ENCODE measurements at places on chromosomes 7 and 10.
A peak's percentile ranks its signal among the peaks of the same experiment; 100 is the strongest.

- no peak for DNase-seq
These were observed 6.0 kb upstream of the RSBN1L start for GRCh38 chr7:77690289-77690688.

GRCh38 chr10:79943871-79944270 is 5.0 kb downstream of the SFTPD start:
- DNase-seq, result no peak

- no peak for DNase-seq
These were observed 891.5 kb upstream of the CELF2 start for GRCh38 chr10:10126218-10126617.

DNA sequence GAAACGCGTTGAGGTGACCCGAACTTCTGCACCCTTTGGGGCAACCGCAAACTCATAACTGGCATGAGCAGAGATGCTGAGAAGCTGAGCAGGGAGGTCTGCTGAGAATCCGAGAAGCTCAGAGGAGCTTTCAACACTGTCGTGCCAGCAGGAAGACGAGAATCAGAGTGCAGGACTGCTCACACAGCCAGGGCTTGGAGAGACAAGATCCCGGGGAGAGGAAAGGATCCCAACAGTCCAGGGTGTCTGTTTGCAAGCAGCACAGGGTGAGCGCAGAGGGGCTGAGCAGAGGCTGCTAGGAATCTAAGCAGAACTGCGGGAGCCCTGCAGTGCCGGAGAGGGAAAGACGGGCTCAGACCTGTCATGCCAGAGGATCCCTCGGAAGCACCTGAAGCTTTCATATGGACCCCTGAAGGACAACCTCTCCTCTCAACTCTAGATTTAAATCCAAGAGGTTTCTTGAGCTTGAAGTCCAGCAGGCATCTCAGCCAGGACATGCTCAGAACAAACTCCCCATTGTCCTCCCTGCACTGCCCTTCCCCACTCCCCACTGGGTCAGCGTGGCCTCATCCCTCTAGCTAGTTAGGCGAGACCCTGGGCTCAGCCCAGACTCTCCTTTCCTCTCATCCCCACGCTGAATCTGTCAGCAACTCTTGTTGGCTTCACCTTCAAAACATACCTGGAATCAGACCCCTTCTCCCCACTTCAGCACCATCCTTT is 40.7 kb downstream of the FOXL3 start:
- no peak for DNase-seq

- no peak for DNase-seq
These were observed 33.1 kb downstream of the ZMIZ1 start for GRCh38 chr10:79101560-79102497.

DNA sequence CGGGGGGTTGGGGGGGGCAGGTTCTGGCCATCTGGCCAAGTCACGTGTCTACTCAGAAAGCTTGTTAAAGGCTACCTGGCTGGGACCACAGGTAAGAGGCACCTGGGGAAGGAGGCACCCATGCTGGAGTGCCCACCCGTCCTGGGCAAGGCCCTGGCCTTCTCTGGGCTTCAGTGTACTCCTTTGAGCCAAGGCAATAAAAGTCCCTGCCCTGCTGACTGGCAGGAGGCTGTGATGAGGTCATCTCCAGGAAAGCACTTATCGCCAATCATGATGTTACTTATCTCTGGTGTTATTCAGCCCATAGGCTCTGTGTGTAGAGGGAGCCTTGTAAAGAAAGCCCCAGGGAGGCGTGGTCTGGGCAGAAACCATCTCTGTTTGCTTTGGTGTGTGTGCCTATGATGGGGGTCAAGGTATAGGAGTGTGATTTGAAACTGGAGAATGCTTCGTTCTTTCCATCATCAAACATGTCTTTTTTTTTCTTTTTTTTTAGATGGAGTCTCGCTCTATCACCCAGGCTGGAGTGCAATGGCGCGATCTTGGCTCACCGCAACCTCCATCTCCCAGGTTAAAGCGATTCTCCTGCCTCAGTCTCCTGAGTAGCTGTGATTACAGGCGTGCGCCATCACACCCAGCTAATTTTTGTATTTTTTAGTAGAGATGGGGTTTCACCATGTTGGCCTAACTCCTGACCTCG is 2.5 kb upstream of the CLDN4 start:
- DNase-seq, result peak; percentile 23

DNA sequence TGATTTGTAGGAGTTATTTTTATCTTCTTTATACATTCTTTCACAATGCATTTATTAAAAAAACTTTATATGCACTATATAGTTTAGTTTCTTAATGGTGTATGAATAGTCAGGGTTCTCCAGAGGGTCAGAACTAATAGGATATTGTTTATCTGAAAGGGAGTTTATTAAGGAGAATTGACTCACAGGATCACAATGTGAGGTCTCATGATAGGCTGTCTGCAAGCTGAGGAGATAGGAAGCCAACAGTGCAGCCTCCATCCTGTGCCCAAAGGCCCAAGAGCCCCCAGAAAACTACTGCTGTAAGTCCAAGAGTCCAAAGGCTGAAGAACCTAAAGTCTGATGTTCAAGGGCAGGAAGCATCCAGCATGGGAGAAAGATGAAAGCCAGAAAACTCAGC is 192.8 kb upstream of the AHR start:
- DNase-seq, result no peak

DNA sequence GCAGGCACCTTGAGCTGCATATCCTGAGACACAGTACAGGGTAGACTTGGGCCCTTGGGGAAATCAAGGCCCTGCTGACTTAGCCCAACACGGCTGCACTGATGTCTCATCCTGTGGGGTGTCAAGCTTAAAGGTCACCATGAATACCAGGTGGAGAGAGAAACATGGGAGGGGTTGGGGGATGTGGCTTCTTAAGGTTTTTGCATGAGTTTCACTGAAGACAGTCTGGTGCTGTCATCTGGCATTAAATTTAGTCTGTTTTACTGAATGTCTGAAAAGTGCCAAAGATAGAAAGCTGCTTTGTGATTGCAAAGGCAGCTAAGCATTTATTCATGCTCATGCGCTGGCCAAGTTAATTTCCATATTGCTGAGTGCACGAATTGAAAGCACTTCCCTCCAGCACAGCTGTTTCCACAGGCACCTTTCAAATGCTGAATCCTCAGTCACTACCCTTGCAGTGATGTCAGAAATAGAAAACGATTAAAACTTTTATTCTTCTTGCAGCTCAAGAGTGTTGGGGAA is 102.1 kb downstream of the OSBPL3 start:
- DNase-seq, result peak; percentile 35

GRCh38 chr10:69632516-69633199 is 2.6 kb downstream of the FAM241B start:
- DNase-seq, result no peak

- no peak for DNase-seq
These were observed 7.2 kb upstream of the SRI start for GRCh38 chr7:88226886-88227516.

GRCh38 chr7:100247152-100247757 is 27.5 kb downstream of the PVRIG start:
- DNase-seq, result no peak

DNA sequence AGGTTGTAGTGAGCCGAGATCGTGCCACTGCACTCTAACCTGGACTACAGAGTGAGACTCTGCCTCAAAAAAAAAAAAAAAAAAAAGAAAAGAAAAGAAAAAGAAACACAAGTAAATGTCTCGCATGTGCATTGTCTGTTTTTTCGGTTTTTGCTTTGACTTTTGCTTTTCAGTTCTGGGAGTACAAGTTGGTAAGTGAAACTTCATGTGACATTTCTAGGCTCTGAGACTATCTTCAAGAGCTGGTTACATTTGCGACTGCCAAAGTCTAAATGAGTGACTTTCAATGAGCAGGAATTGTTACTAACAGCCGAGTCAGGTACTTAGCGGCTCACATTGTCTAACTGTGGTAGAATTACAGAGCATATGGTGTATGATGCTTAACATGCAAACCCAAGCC is 107.0 kb upstream of the CELF2 start:
- DNase-seq, result no peak

DNA sequence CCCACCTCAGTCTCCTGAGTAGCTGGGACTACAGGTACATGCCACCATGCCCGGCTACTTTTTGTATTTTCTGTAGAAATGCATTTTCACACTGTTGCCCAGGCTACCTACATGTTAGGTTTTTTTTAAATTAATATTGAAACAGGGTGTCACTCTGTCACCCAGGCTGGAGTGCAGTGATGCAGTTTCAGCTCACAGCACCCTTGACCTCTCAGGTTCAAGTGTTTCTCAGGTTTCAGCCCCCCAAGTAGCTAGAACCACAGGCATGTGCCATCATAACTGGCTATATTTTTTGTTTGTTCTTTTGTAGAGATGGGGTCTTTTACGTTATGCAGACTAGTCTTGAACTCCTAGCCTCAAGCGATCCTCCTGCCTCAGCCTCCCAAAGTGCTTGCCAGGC is 32.4 kb upstream of the ZMIZ2 start:
- DNase-seq, result no peak

DNA sequence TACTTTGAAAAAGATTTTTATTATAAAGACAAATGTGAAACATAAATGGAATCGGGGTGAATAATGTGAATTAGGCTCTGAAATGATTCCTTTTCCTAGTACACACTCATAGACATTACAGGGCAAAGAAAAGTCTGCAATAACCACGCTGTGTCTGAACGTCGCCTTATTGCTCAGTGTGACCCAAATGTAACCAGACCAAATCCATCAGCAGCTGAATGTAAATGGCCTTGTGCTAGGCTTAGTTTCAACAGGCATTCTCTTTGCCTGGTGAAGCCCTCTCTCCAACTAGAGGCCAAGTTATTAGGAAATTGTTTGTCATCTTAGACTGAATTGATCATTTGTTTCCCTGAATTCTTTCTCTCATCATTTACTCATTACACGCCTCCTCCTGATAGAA is 225.5 kb downstream of the CHCHD3 start:
- DNase-seq, result no peak

GRCh38 chr7:135685306-135686084 is 23.2 kb downstream of the STMP1 start:
- no peak for DNase-seq

- DNase-seq, result no peak
These were observed 174.2 kb upstream of the TCERG1L start for GRCh38 chr10:131485732-131486131.

DNA sequence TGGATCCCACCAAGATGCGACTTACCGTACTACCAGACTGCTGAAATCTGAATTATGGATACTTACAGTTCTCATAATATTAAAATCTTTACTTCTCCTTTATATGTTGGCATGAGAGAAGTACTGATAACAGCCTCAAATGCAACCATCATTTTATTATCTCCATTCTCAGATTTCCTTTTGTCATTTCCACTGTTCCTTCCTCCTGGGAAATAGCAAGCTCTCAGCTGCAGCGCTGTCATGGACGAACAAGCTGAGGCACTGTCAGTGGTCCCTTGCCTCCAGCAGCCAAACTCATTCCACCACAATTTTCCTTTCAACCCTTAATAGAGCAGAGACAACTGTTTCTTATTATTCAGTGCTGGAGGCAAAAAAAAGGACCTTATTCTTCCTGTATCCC is 478.4 kb downstream of the ARL4A start:
- no peak for DNase-seq

- DNase-seq, result no peak
These were observed 115.9 kb upstream of the EEPD1 start for GRCh38 chr7:36037121-36037662.

- no peak for DNase-seq
These were observed 21.5 kb downstream of the PAX2 start for GRCh38 chr10:100766693-100767421.

- peak; percentile 8 for DNase-seq
These were observed 258.1 kb downstream of the STK31 start for GRCh38 chr7:23967949-23968599.

DNA sequence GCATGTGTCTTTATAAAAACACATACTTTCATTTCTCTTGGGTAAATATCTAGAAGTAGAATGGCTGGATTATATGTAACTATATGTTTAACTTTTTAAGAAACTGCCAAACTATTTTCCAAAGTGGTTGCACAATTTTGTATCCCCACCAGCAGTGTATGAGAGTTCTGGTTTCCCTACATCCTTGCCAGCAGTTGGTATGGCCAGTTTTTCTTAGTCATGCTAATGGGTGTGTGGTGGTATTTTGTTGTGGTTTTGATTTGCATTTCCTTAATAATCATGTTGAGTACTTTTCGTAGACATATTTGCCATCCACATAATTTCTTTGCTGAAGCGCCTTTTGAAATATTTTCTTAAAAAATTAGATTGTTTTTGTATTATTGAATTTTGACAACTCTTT is 60.3 kb downstream of the NEUROG3 start:
- no peak for DNase-seq

DNA sequence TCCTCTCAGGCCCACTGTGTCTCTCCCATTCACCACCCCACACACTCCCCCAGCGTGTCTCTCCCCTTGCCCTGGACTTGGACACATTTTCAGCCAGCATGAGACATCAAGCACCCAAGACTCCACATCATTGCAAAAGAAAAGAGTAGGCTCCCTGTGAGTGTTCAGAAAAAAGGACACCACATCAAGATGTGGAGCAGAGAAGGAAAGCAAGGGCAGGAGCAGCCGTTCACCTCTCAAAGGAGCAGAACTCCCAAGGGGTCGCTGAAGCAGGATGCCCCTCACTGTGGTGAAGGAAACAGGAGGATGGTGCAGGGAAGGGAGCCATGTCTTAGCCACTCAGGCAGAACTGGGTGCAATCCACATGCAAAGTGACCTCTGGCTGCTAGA is 89.9 kb upstream of the MACROH2A2 start:
- no peak for DNase-seq

- no peak for DNase-seq
These were observed 5.9 kb downstream of the BORCS7 start for GRCh38 chr10:102859911-102860310.

- no peak for DNase-seq
These were observed 64.6 kb upstream of the COL13A1 start for GRCh38 chr10:69736886-69737641.

DNA sequence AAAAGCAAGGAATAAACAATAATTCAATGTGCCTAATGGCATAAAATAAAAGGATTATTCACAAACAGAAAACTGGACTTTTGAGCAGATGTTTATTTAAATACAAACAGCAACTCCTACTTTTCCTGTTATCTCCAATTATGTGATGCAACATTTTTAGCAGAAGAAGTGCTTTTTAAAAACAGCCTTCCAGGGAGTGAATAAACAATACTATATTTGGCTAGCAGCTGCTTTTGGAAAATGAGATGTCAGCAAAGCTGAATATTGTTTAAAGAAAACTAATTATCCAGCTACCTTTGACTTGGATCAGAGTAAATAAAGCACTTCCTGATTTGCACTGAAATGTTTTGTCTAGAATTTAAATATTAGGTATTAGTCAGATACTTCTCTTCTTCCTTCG is 23.2 kb downstream of the CDK1 start:
- no peak for DNase-seq

Data from stimulated activated CD4-positive, alpha-beta T cell treated with anti-CD3 and anti-CD28 coated beads, Interleukin-1b, Interleukin-23, amount 100 ng/mL, for 48 hours (primary cell).